Fibroblast of lung (primary cell): ENCODE measurements at places on chromosomes 12 and 14. TPM values are rescaled to one million over a fixed set of nuclear protein-coding genes. Genes with fewer than 3 reads are reported as not detected.

KRT85 gene
- total RNA-seq, result not detected in 2 replicates

- no peak for DNase-seq
Measured at GRCh38 chr14:105487449-105487985, 831 bp downstream of the CRIP1 start.

GRCh38 chr12:81208187-81208911 lies 130.5 kb downstream of the ACSS3 start:
- DNase-seq, result no peak

GRCh38 chr14:54487771-54488170 lies 1.0 kb downstream of the GMFB start:
- DNase-seq, result peak; percentile 68

DNA sequence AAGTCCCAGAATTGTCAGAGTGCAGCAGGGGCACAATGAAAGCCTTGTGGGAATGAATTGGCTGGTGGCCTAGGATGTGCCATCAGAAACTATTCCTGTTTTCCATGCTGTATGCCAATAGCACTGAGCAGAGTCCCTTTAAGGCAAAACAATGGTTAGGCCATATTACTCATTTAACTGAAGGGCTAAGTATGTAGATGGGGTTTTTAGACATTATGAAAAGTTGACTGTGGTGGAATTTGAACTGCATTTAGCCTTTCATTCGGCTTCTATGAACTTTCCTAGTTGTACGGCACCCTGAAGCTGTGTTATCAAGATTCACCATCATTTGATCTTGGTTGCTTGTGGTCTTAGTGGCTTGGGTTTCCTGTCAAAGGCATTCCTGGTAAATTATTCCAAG lies 24.8 kb downstream of the IL26 start:
- no peak for DNase-seq

MYO1H gene
- total RNA-seq, result 0.77 TPM in 1 of 2 replicates, not detected in the other

SLC25A47 gene
- under 0.01 TPM in 1 of 2 replicates, not detected in the other for total RNA-seq

DNA sequence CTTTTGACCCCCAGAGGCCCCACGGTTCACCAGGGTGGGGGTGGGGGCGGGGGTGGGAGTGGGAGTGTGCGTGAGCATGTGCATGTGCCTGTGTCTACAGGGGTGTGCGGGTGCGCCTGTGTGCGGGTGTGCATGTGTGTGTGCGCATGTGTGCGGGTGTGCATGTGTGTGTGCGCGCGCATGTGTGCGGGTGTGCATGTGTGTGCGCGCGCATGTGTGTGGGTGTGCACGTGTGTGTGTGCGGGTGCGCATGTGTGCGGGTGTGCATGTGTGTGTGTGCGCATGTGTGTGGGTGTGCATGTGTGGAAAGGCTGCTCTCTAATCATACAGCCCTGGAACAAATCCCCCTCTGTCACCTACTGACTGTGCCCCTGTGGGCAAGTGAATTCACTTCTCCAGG lies 38.8 kb downstream of the RFLNA start:
- no peak for DNase-seq

FOXN4 gene
- not detected in 2 replicates for total RNA-seq

SLC6A12 gene
- under 0.01 TPM in 1 of 2 replicates, not detected in the other for total RNA-seq

- peak; percentile 88 for DNase-seq
Measured at GRCh38 chr12:57889500-57889989, 43.0 kb upstream of the CTDSP2 start.

DNA sequence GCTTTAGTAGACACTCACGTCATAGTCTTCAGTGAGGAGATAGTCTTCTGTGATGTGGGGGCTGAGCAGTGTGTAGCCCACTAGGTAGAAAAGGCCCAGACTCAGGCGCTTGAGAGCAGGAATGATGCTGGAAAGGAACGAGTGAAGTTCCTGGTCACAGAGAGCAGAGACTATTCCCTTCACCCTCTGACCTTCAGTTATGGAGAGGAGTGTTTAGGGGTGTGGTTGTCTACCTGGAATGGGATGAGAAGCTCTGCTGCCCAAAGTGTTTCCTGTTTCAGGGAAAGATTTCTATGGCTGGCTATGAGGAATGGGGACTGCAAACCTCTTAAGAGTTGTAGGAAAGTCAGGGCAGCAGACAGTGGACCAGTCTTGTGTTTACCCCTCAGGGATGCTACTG lies 8.7 kb downstream of the EMG1 start:
- DNase-seq, result no peak

ZC3H10 gene
- 5.6 and 7.2 TPM in 2 replicates for total RNA-seq

PLBD1 gene
- total RNA-seq, result 5.1 and 5.4 TPM in 2 replicates

DNA sequence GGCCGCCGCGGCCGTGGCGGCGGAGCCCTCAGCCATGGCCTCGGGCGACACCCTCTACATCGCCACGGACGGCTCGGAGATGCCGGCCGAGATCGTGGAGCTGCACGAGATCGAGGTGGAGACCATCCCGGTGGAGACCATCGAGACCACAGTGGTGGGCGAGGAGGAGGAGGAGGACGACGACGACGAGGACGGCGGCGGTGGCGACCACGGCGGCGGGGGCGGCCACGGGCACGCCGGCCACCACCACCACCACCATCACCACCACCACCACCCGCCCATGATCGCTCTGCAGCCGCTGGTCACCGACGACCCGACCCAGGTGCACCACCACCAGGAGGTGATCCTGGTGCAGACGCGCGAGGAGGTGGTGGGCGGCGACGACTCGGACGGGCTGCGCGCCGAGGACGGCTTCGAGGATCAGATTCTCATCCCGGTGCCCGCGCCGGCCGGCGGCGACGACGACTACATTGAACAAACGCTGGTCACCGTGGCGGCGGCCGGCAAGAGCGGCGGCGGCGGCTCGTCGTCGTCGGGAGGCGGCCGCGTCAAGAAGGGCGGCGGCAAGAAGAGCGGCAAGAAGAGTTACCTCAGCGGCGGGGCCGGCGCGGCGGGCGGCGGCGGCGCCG lies 381 bp downstream of the YY1 start:
- DNase-seq, result no peak

DNA sequence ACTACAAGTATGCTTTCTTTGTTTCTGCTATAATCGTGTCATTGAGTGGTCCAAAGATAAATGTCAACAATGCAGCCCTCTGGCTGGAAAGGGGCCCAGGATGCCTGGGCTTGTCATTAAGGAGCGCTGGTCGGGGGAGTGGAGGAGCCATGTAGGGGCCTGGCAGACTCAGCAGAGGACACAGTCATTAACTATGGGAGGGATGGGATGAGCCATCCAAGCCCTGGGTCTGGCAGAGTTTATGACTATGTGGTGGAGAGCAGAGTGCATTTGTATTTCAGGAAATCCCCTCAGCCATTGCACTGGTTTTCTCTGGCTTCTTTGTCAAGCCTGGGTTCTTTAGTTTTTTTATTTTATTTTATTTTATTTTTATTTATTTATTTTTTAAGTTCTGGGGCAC lies 243.1 kb downstream of the C12orf75 start:
- DNase-seq, result peak; percentile 25

DIO3 gene
- 0.17 and 1.0 TPM in 2 replicates for total RNA-seq

- DNase-seq, result no peak
Measured at GRCh38 chr12:129127211-129127610, 273.9 kb downstream of the GLT1D1 start.

- no peak for DNase-seq
Measured at GRCh38 chr12:57455374-57456144, 452 bp downstream of the INHBE start.

GRCh38 chr14:99040052-99040451 lies 231.9 kb downstream of the BCL11B start:
- DNase-seq, result no peak

DNA sequence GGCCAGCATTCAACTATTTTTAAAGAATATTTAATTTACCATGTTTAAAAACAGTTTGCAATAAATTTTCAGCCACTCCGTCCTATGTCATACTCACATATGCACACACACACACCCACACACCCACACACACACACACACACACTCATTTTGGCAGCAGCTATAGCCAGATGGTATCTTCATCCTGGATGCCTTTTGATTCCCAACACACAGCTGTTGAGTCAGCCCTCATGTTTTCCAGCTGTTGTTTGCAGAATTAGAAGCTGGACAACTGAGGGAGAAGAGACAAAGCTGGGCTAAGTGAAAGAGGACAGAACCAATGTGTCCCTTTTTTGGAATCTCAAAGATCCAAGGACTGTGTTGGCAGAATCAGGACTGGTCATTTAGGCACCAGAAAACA lies 80.0 kb upstream of the EGLN3 start:
- DNase-seq, result peak; percentile 95
